ENCODE measurements at places on chromosomes 7 and 10.
A peak's percentile ranks its signal among the peaks of the same experiment; 100 is the strongest.

- DNase-seq = peak; percentile 49
Observed at GRCh38 chr7:73397521-73398281, 35.9 kb upstream of the FZD9 start.

DNA sequence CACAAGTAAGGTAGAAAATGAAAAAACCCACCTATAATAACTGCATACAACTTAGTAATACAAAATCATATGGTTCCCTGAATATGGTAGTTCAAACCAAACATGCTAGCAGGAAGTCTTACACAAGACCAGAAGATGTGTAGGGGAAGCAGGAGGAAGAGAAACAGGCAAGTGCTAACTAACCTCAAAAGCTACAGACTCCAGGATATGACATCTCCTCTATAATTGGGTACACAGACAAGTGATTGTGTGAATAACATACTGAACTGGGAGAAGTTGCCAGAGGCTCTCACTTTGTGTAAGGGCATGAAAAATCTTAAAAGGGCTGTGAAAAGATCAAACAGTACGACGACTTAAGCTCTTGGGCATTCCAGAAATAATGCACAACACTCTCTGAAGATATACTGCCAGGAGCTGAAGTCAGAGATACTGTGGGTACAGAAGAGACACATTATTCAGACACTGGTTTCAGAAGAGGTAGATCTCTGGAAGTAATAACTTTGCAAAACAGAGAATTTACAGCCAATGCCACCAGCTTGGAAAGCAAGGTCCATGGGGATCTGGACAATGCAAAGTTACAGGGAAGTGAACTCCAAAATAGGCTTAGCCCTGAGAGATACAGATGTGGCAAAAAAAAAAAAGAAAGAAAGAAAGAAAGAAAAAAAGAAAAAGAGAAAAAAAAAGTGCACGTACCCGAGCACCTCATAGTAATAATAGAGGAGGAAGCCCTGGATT is 767.2 kb downstream of the TNS3 start:
- no peak for DNase-seq

DNA sequence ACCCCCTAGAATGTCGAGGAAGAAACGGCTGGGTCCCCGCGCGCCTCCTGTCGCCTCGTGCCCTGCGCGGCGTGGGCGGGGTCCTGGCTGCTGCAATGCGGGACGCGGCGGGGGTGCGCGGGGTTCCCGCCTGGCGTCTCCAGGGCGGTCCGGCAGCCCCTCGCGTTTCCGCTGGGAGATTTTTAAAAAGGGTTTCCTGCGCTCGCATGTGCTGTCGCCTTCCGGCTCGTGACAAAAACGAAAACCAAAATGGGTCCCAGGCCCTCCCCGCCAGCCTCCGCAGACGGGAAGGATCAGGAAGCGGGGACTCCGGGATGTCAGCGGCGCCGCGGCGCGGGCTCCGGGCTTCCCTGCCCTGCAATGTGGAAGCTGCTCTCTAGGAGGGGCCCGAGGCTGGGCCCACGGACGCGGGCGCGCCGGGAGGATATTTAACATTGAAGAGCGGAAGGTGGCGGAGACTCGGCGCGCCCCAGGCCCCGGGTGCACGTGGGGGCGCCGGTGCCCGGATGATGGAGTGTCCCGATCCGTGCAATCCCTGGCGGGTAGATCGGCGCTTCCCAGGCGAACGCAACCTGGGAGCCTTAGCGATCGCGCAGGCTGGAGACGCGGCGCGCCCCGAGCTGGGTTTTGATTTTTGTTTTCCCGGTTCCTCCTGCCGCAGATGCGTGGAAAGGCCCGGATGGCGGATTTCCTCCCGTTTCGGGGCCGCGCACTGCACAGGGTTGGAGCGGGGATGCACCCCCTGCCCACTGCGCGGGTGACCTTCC is 1.0 kb downstream of the PFKP start:
- no peak for DNase-seq

- DNase-seq = peak; percentile 20
Observed at GRCh38 chr7:104650991-104651640, 322.7 kb downstream of the LHFPL3 start.

- no peak for DNase-seq
Observed at GRCh38 chr10:61192042-61192441, 248.1 kb upstream of the RHOBTB1 start.

- no peak for DNase-seq
Observed at GRCh38 chr7:150919160-150919559, 59.0 kb downstream of the KCNH2 start.

- DNase-seq = no peak
Observed at GRCh38 chr7:100435401-100436304, 644 bp downstream of the PPP1R35 start.

DNA sequence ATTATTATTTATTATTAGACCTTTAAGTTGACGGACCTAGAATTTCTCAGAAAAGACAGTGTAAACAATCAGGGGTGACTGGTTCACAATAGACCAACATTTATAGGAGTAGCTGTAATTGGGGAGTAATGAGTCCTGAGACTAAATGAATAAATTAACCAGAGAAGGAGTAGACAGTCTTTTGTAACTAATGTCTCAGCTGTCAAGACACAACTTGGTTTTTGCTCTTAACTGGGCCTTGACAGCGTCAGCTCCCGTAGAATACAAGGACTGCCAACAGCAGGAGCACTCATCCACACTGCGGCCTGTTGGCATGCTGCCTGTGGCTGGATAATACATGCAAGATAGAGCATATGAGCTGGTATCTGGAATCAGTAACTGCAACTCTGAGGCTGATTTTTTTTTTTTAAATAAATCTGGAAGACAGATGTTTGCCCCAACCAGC is 123.9 kb downstream of the CACNA2D1 start:
- peak; percentile 48 for DNase-seq

DNA sequence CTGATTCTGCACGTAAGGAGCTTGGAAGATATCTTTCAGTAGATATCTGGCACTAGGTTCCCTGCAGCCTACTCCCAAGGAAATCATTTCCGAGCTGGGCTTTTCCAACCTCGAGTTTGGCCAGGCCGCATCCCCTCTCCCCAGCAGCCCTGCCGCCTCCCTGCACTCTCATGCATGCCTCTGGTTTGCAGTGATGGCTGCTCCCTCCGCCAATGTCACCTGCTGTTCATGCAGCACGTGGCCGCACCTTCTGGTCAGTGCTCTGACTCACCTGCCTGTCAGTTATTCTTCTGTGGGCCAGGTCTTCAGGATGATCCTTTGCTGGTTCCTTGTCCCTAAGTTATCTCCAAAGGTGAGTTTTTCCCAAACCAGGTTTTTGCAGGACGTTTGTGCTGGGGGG is 50.6 kb upstream of the RASGEF1A start:
- DNase-seq = no peak

GRCh38 chr10:59075576-59075975 is 100.9 kb upstream of the PHYHIPL start:
- no peak for DNase-seq

GRCh38 chr7:21028186-21028585 is 241.5 kb upstream of the SP8 start:
- peak; percentile 17 for DNase-seq

GRCh38 chr10:131018886-131019500 is 292.5 kb downstream of the TCERG1L start:
- DNase-seq = no peak

DNA sequence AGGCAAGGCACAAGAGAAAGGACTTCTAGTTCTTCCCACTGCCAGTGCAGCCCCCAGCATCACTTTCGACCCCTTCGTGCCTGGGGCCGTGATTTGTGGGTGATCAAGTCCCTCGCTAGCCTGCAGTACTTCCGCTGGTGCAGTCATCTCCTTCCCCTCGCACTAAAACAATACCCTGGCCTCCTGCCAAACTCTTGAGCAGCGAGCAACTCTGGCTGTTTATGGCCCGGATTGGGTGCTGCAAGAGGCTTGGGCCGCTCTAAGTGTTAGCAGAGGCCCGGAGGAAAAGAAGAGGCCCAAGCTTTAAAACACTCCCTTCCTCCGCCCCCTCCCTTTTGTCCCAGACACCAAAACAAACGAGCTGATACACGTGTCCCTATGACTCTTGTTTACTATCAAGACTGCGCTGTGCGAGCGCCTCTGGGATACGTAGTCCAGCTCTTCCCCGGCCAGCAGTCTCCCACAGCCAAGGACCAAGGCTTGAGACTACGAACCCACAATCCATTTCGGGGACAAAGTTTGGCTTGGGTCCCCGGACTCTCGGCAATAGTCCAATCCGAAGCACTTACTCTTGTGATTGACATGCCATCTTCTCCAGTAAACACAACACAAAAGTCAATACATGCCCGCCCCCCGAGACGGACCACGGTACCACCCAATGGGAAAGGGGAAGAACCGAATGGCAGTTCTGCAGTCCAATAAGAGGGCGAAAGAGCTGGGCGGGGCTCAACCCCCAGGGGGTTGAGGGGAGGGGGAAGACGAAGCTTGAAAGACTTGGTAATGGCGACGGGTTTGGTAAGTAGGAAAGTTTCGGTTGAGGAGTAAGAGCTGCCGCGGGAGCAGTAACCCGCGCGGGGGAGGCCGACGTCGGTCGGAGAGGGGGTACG is at the start of gene HBP1:
TSS of gene HBP1 (plus strand) at position 771 of the 887 bp plus-strand sequence. CDS start 10,891 bp downstream, outside the sequence.
- DNase-seq = peak; percentile 100

- DNase-seq = no peak
Observed at GRCh38 chr10:122460891-122461293, 461 bp upstream of the HTRA1 start.

DNA sequence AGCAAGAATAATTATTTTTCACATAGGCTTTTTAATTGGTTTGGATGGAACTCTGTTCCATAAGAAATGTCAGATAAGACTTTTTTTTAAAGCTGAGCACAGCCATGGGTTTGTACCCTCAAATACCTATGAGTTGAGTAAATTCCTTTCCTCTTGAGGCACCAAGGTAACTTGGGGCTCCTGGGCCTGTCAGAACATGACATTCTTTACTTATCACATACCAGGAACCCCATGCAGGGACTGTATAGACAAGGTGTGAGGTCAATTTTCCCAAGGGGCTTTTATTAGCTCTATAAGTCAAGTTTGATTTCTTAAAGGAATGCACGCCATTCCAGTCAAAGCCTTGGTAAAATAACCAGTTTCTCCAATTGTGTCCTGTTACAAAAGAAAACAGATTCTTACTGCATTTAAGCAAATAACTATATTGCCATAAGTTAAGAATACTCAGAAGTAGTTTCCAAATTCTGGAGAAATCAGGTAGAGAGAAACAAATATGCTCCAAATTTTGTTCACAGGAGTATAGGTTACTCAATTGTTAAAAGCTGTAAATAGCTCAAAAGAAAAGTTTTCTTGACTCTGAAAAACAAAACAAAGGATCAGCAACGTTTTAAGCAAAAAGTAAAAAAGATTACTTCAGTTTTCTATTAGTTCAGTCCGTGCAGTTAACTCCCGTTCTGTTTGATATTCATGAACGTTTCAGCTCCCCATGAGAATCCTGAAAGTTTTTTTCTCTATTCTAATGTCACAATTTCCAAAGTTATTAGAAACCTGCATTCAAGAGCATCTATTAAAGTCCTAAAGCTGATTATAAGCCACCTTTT is 167.5 kb upstream of the NAMPT start:
- no peak for DNase-seq

DNA sequence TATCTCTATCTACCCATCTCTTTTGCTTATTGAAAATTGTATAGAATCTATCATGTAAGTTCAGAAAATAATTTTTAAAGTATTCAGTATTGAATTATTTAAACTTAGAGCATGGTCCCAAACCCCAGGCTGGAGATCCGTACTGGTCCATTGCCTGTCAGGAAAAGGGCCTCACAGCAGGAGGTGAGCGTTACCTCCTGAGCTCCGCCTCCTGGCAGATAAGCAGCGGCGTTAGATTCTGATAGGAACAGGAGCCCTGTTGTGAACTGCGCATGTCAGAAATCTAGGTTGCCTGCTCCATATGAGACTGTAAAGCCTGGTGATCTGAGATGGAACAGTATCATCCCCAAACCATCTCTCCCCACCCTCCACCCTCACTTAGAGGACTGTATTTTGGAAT is 266.0 kb upstream of the CNTNAP2 start:
- DNase-seq = no peak

GRCh38 chr7:80722616-80723195 is 84.3 kb downstream of the CD36 start:
- no peak for DNase-seq

DNA sequence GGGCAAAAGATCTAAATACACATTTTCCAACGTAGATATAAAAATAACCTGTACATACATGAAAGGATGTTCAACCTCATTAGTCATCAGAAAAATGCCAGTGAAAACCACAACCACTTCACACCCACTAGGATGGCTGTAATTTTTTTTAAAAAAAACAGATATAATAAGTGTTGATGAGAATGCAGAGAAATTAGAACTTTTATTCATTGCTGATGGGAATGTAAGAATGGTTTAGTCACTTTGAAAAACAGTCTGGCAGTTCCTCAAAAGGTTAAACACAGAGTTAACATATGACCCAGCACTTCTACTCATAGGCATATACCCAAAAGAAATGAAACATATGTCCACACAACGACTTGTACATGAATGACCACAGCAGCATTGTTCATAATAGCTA is 32.3 kb upstream of the PRKCQ start:
- no peak for DNase-seq

GRCh38 chr7:78688376-78688775 is 765.1 kb downstream of the MAGI2 start:
- no peak for DNase-seq

DNA sequence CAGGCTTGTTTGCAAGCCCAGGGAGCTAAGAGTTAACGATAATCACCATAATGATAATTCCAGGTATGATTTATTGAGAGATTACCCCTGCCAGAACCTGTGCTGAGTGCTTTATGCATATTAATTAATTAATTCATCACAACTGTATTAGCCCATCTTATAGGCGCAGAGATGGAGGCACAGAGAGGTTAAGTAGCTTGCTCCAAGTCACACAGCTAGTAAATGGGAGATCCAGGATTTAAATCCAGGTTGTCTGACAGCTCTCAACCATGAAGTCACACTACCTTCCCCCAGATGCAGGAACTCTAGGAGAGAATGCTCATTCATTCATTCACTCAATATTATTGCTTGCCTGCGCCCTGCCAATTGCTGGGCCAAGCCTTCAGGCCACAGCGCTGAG is 84.5 kb downstream of the FAM241B start:
- no peak for DNase-seq

GRCh38 chr7:141992156-141992555 is 3.5 kb upstream of the MGAM start:
- no peak for DNase-seq

DNA sequence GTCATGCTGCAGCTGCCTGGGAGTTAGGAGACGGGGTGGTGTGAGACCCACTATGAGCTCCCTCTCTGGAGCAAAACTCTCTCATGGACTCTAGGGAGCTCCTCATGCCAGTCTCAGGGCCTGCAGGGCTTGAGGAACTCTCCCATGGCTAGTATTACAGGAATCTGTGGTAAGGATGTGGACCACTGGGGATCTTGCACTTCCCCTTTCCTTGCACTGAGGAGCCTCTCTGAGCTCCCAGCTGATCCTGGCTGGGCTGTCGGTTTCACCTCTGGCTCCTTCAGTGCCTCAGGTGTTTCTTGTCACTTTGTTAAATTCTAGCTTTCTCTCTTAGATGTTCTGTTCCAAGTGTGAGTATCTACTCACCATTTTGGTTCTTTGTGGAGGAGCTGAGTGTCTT is 71.6 kb upstream of the IMMP2L start:
- no peak for DNase-seq

- DNase-seq = peak; percentile 27
Observed at GRCh38 chr7:44884621-44885393, 523 bp downstream of the PURB start.

GRCh38 chr7:1413936-1414639 is 45.2 kb downstream of the MICALL2 start:
- DNase-seq = no peak

All from renal pelvis (tissue), 12 donors.